Endodermal cell (in vitro differentiated cells): ENCODE measurements at places on chromosomes 4 and X. TPM values are rescaled to one million over a fixed set of nuclear protein-coding genes. Genes with fewer than 3 reads are reported as not detected.

KLHL4 gene
- 11.7 to 17.8 TPM (median 16.7 TPM) in 3 replicates for total RNA-seq

DNA sequence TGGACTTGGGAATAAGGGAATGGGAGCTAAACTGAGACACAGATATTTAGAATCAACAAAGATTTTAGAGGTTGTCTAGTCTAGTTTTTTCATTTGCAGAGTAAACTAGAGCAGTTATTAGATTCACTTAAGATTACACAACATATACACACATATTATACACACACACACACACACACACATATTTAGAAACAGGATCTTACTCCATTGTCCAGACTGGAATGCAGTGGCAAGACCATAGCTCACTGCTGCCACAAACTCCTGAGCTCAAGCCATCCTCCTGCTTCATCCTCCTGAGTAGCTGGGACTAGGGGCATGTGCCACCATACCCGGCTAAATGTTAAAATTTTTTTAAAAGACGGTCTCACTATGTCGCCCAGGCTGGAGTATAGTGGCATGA lies 127.8 kb downstream of the TSPAN5 start:
- no peak overlapping the region for H3K27ac ChIP-seq
- no peak for DNase-seq
- H3K4me1 ChIP-seq, result peaks cover 4% of the 10 kb centered on the region
- no peaks in the 10 kb centered on the region for H3K27me3 ChIP-seq
- no peak overlapping the region for H3K4me3 ChIP-seq
- no peaks in the 10 kb centered on the region for H3K36me3 ChIP-seq

DNA sequence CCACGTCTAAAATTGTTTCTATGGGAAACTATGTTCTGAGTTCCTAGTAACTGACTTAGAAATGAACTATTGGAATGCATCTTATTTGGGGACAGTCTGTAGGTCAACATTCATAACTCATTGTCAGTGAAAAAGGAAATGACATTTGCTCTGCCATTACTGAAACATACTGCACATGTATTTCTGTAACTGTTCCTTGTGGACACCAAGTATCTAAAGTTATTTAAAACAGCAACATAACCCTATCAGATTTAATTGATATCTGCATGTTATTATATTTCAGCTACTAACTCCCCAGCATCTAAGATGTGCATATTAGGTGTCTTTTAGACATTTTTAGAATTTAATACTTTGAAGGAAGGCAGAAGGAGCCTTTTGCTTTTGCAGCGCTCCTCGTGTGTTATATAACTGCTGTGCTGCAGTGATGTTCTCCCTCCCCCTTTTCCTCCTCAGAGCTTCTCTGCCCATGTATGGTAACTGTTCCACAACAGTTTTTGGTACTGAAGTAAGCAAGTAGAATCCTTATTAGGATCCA lies 37.2 kb upstream of the TMEM131L start:
- no peaks in the 10 kb centered on the region for H3K36me3 ChIP-seq
- H3K27ac ChIP-seq, result no peak overlapping the region
- no peak for DNase-seq
- H3K27me3 ChIP-seq, result no peaks in the 10 kb centered on the region

GRCh38 chrX:23726191-23726590 lies 16.9 kb downstream of the ACOT9 start:
- no peak for DNase-seq
- no peak overlapping the region for H3K4me3 ChIP-seq
- no peak overlapping the region for H3K27ac ChIP-seq
- no peaks in the 10 kb centered on the region for H3K27me3 ChIP-seq

- DNase-seq, result no peak
- H3K36me3 ChIP-seq, result no peaks in the 10 kb centered on the region
- no peak overlapping the region for H3K27ac ChIP-seq
- H3K4me3 ChIP-seq, result no peak overlapping the region
Observed at GRCh38 chr4:120855307-120856001, 67.1 kb downstream of the PRDM5 start.

- peaks cover 5% of the 10 kb centered on the region for H3K27me3 ChIP-seq
- DNase-seq, result no peak
- H3K4me1 ChIP-seq, result no peaks in the 10 kb centered on the region
- no peak overlapping the region for H3K4me3 ChIP-seq
- no peak overlapping the region for H3K27ac ChIP-seq
Observed at GRCh38 chr4:122819708-122820449, 6.8 kb upstream of the FGF2 start.

- no peaks in the 10 kb centered on the region for H3K36me3 ChIP-seq
- H3K4me1 ChIP-seq, result peaks cover 2% of the 10 kb centered on the region
- H3K27ac ChIP-seq, result no peak overlapping the region
Observed at GRCh38 chr4:124111922-124112321, 600.6 kb downstream of the ANKRD50 start.

DNA sequence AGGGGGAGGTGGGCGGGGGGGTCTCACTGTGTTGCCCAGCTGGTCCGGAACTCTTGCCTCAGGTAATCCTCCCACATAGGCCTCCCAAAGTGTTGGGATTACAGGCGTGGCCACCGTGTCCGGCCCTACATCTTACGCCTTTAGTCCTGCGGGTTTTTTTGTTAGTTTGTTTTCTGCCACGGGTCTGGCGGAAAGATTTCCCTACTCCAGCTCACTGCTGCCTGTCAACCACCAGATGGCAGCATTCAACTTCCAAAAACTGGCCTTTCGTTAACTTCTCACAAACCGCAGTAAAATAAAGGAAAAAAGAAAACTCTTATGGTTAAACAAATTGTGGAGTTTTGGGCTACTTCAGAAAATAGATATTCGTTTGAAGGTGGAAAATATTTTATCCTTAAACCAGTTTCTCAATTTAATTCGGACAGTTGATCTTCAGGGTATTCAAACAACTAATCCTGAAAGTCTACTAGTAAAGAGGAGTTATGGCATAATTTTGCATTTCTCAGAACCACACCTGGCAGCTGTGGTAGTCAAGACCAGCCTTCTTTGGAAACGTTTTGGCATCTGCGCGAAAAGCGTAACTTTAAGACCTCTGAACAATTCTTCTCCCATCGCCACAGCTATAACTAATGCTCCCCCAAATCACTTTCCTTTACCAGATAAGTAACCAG lies 41.1 kb downstream of the LUZP4 start:
- H3K4me1 ChIP-seq, result no peaks in the 10 kb centered on the region
- no peaks in the 10 kb centered on the region for H3K36me3 ChIP-seq
- no peak overlapping the region for H3K27ac ChIP-seq
- no peak overlapping the region for H3K4me3 ChIP-seq
- H3K27me3 ChIP-seq, result no peaks in the 10 kb centered on the region
- peak; percentile 78 for DNase-seq

GRCh38 chr4:65651751-65652150 lies 18.5 kb downstream of the EPHA5 start:
- no peaks in the 10 kb centered on the region for H3K27me3 ChIP-seq
- H3K36me3 ChIP-seq, result no peaks in the 10 kb centered on the region
- H3K4me3 ChIP-seq, result no peak overlapping the region
- H3K4me1 ChIP-seq, result peaks cover 4% of the 10 kb centered on the region

DNA sequence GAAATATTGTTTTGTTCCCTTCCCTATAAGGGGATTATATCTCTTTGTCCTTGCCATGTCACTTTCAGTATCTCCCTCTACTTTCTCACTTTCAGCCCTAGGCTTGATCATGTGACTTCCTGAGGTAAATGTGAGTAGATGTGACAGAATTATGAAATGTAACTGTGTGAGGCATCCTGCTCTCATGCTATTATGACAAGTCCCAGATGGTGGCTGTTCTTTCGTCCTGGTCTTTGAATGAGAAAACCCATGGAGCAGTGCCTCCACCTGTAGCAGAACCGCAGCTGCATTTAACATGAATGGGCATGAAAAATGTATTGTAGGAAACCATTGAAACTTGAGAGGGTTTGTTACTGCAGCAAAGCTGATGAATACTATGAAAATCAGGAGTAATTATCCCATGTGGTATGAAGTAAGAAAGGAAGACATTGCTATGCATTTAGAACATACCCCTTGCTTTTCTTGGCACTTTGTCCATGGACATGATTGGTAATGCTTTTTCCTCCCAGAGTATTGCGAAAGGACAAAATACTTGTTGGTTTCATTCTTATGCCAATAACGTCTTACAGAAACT lies 202.2 kb upstream of the GPRIN3 start:
- no peaks in the 10 kb centered on the region for H3K27me3 ChIP-seq
- H3K4me1 ChIP-seq, result peaks cover 21% of the 10 kb centered on the region
- H3K4me3 ChIP-seq, result no peak overlapping the region
- H3K36me3 ChIP-seq, result no peaks in the 10 kb centered on the region
- no peak for DNase-seq

PNCK gene
- total RNA-seq, result 2.8 and 3.7 TPM in 2 replicates

DNA sequence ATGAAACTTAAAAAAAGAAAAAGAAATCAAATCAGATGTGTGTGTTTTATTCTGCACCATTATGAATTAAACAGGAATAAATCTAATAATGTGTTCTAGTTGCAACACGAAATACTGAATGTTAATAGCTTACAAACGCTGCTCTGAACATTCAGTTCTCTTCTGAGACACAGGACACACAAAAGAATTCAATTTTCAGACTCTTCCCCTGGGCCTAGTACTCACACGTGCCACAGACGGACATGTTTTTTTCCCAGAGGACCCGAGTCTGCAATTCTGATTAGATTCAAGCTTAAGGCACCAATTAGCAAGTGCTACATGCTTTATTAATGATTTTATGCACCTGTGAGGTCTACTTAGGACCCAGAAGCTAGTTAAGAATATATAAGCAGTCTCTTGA lies 20.5 kb downstream of the C4orf54 start:
- no peak for DNase-seq
- H3K4me1 ChIP-seq, result no peaks in the 10 kb centered on the region
- no peaks in the 10 kb centered on the region for H3K27me3 ChIP-seq
- H3K4me3 ChIP-seq, result no peak overlapping the region
- H3K36me3 ChIP-seq, result no peaks in the 10 kb centered on the region
- H3K27ac ChIP-seq, result no peak overlapping the region

NEUROG2 gene
- 0.11 TPM in 1 of 2 replicates, not detected in the other for total RNA-seq

LUZP4 gene
- not detected in 2 replicates for total RNA-seq

DNA sequence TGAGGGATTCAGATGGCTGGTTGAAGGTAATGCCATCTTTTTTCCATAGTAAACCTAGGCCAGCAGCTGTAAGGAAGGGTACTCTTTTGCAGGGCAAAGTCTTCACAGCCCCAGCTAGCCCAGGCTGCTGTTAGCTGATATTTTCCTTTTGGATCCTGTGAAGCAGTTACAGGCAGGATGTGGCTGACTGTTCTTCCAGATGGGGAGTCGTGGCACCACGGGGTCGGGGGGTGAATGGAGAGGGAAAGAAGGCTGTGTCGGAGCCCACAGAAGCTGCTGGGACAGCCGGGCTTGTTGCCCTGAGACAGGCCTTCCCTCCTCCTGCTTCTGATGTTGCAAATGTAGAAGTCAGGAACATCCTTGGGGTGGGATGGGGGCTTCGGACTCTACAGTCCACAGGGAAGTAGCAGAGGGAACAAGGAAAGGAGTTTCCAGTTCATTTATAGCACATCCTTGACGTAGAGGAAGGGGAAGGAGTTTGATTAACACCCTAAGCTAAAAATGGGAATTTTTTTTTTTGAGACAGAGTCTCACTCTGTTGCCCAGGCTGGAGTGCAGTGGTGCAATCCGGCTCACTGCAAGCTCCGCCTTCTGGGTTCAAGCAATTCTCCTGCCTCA lies 64.6 kb upstream of the TMEM150C start:
- H3K4me1 ChIP-seq, result no peaks in the 10 kb centered on the region
- H3K36me3 ChIP-seq, result no peaks in the 10 kb centered on the region
- no peak for DNase-seq
- no peaks in the 10 kb centered on the region for H3K27me3 ChIP-seq

SOX3 gene
- 2.0 and 3.3 TPM in 2 replicates for total RNA-seq

DNA sequence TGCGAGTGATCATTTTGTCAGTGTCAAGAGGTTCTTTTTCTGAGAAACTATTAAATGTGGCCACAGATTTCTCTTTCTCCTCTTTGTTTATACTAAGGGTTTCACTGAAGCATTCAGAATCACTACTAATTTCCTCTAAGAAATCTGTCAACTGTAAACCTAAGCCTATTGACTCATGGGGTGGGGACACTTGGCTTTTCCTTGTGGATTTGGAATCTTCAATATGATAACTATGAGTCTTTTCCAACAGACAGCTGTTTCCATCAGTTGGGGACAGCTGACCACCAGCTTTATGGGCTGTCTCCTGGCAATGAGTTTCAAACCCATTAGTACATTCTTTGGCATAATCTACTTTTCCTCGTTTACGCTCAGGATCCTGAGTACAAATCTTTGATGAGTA lies 13.8 kb downstream of the PGRMC1 start:
- no peak for DNase-seq
- H3K4me1 ChIP-seq, result no peaks in the 10 kb centered on the region
- H3K27ac ChIP-seq, result no peak overlapping the region
- no peaks in the 10 kb centered on the region for H3K27me3 ChIP-seq
- peaks cover 16% of the 10 kb centered on the region for H3K36me3 ChIP-seq

DNA sequence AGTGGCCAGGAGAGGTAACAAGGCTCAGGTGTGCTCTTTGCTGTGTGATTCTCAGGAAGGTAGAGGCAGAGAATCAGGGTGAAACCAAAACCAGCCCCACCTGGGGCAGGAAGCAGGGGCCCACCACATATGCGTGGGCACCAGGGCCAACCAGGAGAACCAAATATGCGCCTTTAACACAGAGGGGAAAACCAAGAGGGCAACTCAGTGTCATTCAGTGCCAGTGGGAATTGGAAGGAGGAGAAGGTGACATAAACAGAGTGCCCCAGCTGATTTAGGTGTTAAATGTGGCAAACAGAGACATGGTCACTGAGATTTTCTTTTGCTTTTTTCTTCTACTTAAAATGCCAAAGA lies 106.8 kb upstream of the MAMLD1 start:
- H3K4me3 ChIP-seq, result no peak overlapping the region
- H3K27ac ChIP-seq, result no peak overlapping the region
- peak; percentile 20 for DNase-seq
- no peaks in the 10 kb centered on the region for H3K4me1 ChIP-seq

PDZD4 gene
- 30.1 to 46.9 TPM (median 35.1 TPM) in 3 replicates for total RNA-seq

DNA sequence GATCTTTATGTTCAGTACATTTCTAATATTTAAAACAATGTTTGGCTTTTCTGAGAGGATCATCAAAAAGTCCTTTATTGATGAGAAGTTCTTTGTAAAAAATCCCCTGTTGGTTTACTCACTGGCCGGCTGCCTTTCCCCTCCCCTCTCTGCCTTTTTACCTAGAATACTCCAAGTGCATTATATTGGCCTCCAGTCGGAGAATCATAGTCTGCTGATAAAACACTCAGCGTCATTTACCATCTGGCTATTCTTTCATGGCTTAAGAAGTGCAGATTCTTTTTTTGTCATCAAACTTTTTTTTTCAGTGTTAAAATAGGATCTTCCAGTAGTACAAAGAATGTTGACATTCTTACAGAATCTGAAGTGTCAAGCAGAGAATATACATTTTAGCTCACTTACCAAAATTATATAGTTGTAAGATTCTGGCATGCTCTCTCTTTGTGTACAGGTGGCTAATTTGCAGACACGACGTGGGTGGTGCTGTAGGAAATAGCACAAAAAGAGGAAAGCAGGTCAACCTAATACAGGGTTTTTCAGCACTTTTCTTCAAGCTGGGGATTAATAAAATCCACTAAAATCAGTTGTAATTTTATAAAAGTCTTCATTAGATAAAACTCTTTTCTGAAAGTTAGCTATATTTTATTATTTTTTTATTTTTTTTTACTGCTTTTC lies 731.8 kb downstream of the KCTD8 start:
- no peaks in the 10 kb centered on the region for H3K27me3 ChIP-seq
- H3K4me1 ChIP-seq, result no peaks in the 10 kb centered on the region

ZNF630 gene
- 4.0 to 6.5 TPM (median 4.2 TPM) in 3 replicates for total RNA-seq

GRCh38 chrX:40009462-40009851 lies 88.3 kb downstream of the BCOR start:
- H3K27ac ChIP-seq, result peak overlapping the region; percentile 76
- peak; percentile 83 for DNase-seq
- no peaks in the 10 kb centered on the region for H3K4me1 ChIP-seq
- peak overlapping the region; percentile 60 for H3K4me3 ChIP-seq
- H3K36me3 ChIP-seq, result no peaks in the 10 kb centered on the region

CORIN gene
- 0.23 to 0.54 TPM (median 0.53 TPM) in 3 replicates for total RNA-seq
